ENCODE measurements at places on chromosomes 16 and 17.

- no peaks in the 10 kb centered on the region for H3K36me3 ChIP-seq
- H3K4me3 ChIP-seq: no peak overlapping the region
- no peak overlapping the region for H3K27ac ChIP-seq
- H3K4me1 ChIP-seq: no peaks in the 10 kb centered on the region
- no peaks in the 10 kb centered on the region for H3K27me3 ChIP-seq
Measured at GRCh38 chr16:12356632-12357340, 380.3 kb downstream of the SNX29 start.

GRCh38 chr17:45974916-45975630 lies 24.0 kb upstream of the STH start:
- no peak for DNase-seq
- H3K27ac ChIP-seq: peak overlapping the region; percentile 78
- no peaks in the 10 kb centered on the region for H3K27me3 ChIP-seq
- H3K36me3 ChIP-seq: no peaks in the 10 kb centered on the region
- no peaks in the 10 kb centered on the region for H3K4me1 ChIP-seq

DNA sequence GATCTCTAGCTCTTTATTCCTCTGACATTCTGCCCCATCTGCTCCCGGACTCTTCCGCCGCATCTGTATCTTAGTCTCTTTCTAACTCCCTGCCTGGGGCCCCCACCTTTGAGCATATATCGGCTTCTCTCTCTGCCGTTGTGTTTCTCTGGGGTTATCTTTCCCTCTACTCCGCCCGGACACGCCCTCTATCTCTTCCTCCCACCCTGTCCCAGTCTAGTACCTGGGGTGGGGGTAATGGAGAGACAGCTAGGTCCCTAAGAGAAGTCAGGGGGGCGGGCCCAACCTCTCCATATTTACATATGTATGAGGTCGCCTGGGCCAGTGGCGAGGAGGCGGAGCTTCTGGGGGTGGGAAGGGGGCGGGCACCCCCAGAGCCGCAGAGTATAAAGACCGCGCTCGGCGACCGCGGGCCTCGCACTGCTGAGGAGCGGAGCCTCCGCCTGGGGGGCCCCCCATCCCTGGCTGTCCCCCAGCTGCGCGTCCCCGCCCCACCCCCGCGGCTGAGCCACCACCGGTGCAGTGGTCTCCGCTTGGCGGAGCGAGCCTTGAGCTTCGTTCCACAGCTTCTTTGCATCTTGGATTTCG lies at the start of gene ATP1B2:
Gene ATP1B2, plus strand, starts transcription at position 418 of the 588 bp plus-strand sequence. CDS start 593 bp downstream, outside the sequence.
- H3K4me3 ChIP-seq: peak within 1 kb of the TSS; percentile 39
- peak within 1 kb of the TSS; percentile 15 for H3K27ac ChIP-seq
- DNase-seq: peak; percentile 63
- no peaks in the 10 kb centered on the region for H3K4me1 ChIP-seq
- no peaks in the 10 kb centered on the region for H3K27me3 ChIP-seq

DNA sequence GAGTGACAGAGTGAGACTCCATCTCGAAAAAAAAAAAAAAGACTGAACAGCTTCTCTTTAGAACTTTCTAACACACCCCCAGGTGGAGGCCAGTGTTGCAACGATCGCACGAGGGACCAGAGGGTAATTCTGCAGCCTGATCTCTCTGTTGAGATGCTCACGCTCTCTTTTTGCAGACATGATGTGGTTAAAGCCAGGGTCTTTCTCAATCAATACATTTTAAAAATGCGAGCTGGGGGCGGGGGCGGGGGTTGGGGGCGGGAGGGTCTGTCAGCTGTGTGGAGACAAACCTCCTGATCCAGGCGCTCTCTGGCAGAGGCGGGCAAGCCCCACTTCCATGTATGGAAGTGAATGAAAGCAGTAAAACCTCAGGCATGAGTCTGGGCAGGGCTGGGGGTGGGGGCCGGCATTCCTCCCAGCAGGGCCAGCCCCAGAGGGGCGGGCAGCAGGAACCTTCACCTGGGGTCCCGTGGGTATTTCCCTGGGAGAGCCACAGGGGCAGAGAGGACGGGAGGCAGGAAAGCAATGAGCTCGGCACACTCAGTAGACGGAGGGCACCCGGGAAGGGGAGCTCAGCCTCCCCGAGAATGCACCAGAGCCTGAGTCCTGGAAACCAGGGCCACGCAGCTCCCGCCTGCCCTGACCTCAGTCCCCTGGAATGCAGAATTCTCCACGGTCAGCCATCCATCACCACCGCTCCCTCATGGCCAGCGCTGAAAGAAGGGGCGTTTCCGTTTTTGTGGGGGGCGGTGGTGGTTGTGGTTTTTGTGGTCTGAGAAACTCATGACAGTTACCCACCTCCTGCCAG lies 28.0 kb downstream of the NXN start:
- H3K27ac ChIP-seq: peak overlapping the region; percentile 77
- H3K4me1 ChIP-seq: no peaks in the 10 kb centered on the region
- H3K4me3 ChIP-seq: no peak overlapping the region
- no peaks in the 10 kb centered on the region for H3K27me3 ChIP-seq

- H3K27me3 ChIP-seq: no peaks in the 10 kb centered on the region
- no peak for DNase-seq
- no peak overlapping the region for H3K4me3 ChIP-seq
- no peaks in the 10 kb centered on the region for H3K36me3 ChIP-seq
Measured at GRCh38 chr17:75352079-75352569, 53.4 kb downstream of the GRB2 start.

DNA sequence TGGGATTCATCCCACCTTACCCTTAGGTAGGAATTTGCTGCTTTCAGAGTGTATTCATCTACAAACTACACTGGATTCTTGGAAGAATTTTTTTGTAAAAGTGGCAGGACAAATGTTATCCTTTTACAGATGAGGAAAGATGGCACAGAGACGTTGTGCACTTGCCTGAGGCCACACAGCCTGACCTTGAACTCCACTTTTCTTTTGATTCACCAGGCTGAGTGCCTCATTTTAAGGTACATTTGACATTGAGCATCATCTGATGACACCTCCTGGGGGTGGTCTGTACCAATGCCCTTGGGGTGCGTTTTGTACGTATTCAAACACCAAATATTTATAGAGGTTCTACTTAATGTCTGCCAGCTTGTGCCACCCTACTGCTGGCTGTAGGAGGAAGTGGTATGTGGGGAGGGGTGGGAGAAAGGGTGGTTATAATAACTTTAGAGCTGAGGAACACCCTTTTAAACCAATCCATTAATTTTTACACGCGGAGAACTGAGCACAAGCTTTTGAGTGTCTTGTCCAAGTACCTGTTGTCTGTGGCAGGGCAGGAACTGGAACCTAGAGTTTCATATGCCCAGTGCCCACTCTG lies 29.1 kb downstream of the HS3ST3B1 start:
- H3K27me3 ChIP-seq: no peaks in the 10 kb centered on the region
- no peaks in the 10 kb centered on the region for H3K4me1 ChIP-seq
- H3K27ac ChIP-seq: no peak overlapping the region
- H3K36me3 ChIP-seq: no peaks in the 10 kb centered on the region

GRCh38 chr17:61770752-61771533 lies 92.4 kb downstream of the BRIP1 start:
- no peaks in the 10 kb centered on the region for H3K4me1 ChIP-seq
- DNase-seq: no peak
- no peak overlapping the region for H3K27ac ChIP-seq
- no peak overlapping the region for H3K4me3 ChIP-seq

DNA sequence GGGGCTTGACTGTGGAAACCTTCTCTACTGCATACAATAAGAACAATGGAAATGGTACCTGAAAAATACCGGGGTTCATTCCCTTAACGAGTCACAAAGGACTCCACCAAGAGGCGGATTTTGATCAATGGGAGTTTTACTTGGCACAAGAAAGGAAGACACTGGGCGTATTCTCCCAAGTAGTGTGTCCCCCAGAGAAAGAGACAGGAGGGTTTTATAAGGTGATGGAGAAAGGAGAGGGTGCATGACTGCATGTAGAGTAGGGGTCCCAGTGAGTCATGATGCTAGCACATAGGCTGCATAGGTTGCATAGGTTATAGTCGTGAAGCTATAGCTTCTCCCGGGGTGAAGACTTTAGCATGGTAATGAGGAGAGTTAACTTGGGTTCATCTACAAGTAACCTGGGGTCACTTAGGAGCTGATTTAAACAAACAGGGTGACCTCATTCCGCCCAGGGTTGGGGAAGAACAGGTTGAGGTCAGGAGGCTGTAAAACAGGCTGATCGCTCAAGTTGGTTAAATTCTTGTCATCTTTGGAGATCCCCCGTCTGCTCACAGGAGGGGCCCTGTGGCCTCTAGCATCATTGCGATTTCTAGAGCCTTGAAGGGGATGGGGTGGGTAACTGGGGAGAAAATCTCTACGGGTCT lies 1.5 kb downstream of the MPV17L start:
- H3K27me3 ChIP-seq: no peaks in the 10 kb centered on the region
- DNase-seq: no peak
- H3K27ac ChIP-seq: peak overlapping the region; percentile 72
- H3K4me3 ChIP-seq: peak overlapping the region; percentile 64

DNA sequence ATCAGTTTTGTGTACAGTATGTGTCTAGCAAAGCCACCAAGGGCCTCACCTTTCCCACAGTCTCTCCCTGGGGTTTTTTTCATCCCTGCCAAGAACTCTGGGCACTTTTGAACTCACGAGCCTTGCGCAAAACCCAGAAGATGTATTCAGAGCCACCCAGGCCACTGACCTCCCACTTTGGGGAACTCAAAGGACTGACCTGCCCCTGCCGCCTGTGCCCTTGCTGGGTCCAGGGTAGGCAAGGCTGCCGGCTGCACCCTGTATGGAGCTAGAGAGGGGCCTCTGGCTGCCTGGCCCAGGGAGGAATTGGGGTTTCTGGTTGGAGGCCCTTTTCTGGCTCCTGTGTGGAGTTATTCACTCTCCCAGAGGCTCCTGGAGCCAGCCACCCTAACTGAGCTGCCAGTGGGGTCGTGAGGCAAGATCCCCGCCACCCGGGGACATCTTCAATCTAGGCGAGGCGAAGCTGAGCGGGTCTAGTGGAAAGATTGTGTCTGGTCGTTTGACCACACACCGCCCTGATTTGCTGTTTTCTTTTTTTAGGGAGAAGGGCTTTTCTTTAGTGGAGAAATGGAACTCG lies 1.9 kb downstream of the CDK5R1 start:
- no peaks in the 10 kb centered on the region for H3K36me3 ChIP-seq
- no peak for DNase-seq
- no peak overlapping the region for H3K27ac ChIP-seq
- peaks cover 10% of the 10 kb centered on the region for H3K4me1 ChIP-seq

GRCh38 chr17:65593855-65594845 lies 32.7 kb upstream of the AXIN2 start:
- H3K4me1 ChIP-seq: no peaks in the 10 kb centered on the region
- no peaks in the 10 kb centered on the region for H3K27me3 ChIP-seq
- no peaks in the 10 kb centered on the region for H3K36me3 ChIP-seq
- DNase-seq: no peak

- H3K4me3 ChIP-seq: peak overlapping the region; percentile 83
- no peaks in the 10 kb centered on the region for H3K27me3 ChIP-seq
- peak overlapping the region; percentile 89 for H3K27ac ChIP-seq
- H3K4me1 ChIP-seq: no peaks in the 10 kb centered on the region
- DNase-seq: no peak
Measured at GRCh38 chr17:35372846-35373533, 431 bp downstream of the SLFN11 start.

DNA sequence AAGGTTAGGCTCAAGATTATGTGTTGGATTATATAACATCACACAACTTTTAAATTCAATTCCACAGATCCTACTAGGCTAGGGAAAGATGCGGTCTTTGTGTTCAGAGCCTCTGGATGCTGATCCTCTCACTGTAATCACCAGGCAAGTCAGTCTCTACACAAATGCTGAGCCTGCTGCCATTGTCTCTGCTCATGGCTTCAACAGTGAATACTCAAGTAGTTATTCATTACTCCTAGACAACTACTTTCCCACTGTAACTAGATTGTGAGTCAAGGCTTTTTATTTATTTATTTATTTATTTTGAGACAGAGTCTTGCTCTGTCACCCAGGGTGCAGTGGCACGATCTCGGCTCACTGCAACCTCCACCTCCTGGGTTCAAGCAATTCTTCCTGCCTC lies 15.8 kb upstream of the NDUFAB1 start:
- H3K27ac ChIP-seq: no peak overlapping the region
- DNase-seq: no peak
- H3K4me3 ChIP-seq: no peak overlapping the region
- H3K36me3 ChIP-seq: no peaks in the 10 kb centered on the region
- no peaks in the 10 kb centered on the region for H3K4me1 ChIP-seq

DNA sequence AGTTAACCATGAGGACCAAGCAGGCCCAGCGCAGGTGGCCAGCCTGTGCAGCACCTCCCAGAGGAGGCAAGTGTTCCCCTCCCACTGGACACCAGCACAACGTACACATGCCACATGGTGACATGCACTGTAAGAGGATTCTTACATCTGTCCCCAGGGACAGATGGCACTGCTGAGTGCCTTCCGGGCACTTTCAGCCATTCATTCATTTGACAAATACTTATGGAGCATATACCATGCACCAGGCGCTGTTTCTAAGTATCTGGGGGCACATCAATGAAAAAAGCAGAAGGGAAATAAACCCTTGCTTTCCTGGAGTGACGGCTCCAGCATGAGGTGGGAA lies 79.6 kb downstream of the GAS7 start:
- peaks cover 20% of the 10 kb centered on the region for H3K4me1 ChIP-seq
- peak overlapping the region; percentile 99 for H3K27ac ChIP-seq

DNA sequence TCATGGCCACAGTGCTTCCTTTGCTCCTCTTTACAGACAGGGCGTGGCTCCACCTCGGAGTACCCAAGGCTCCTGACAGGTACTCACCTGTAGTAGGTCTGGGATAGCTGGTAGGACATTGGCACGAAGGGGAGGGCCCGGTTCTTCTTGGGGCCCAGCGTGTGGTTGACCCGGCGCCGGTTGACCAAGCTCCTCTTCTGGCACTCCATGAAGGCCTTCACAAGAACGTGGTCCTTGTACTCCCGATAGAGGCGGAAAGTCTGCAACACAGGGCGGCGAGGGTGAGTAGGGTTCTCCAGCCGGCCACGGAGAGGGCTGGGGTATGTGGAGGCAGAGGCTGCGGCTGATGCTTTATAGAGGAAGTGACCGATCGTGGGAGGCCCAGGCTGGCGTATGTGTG lies 69.7 kb downstream of the IL21R start:
- H3K36me3 ChIP-seq: peaks cover 18% of the 10 kb centered on the region
- DNase-seq: no peak
- no peak overlapping the region for H3K27ac ChIP-seq

DNA sequence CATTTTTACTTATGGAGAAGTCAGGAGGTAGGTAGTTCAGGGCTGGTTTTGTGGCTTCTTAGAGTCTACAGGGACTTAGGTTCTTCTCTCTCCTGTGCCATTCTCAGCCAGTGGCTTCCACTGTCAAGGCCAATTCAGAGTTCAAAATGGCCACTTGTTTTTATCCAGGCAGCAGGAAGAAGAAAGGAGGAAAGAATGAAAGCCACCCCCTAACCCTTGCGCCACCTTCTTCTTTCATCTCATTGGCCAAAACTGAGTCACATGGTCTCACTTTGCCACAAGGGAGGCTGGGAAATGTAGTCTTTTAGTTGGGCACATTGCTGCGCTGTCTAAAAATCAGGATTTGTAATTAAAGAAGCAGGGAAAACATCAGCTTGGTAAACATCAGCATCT lies 60.8 kb upstream of the MED9 start:
- no peaks in the 10 kb centered on the region for H3K27me3 ChIP-seq
- H3K27ac ChIP-seq: peak overlapping the region; percentile 95
- peaks cover 8% of the 10 kb centered on the region for H3K4me1 ChIP-seq
- no peak overlapping the region for H3K4me3 ChIP-seq
- H3K36me3 ChIP-seq: no peaks in the 10 kb centered on the region
